Pancreas (tissue), 10 donors: ENCODE measurements at places on chromosomes 12 and 14. TPM values are rescaled to one million over a fixed set of nuclear protein-coding genes. Genes with fewer than 3 reads are reported as not detected.
A peak's percentile ranks its signal among the peaks of the same experiment; 100 is the strongest.

DNA sequence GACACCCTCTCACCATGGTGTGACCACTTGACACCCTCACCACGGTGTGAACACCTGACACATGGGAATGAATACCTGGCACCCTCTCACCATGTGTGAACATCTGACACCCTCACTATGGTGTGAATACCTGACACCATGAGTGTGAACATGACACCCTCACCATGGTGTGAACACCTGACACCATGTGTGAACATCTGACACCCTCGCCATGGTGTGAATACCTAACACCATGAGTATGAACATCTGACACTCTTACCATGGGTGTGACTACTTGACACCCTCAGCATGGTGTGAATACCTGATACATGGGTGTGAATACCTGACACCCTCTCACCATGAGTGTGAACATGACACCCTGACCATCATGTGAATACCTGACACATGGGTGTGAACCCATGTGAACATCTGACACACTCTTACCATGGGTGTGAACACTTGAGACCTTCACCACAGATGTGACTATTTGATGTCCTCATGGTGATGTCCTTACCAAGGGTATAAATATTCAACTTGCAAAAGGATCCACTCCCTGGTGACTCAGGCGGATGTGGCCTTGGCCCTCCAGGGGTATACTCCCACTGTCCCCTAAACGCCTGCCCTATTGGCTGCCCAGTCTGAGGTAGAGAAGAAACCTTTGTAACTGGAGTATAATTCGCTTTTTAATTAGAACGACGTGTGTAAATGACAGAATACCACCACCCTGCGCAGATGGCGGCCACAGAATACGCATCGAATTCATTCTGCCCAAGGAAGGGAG lies 29.1 kb downstream of the RFLNA start:
- DNase-seq, result peak; percentile 7

The GDF3 gene
- not detected for total RNA-seq

GRCh38 chr14:69980457-69981425 lies 101.5 kb downstream of the SMOC1 start:
- DNase-seq, result no peak

The LMO3 gene
- total RNA-seq, result 15.3 TPM

The RASAL1 gene
- total RNA-seq, result 0.79 TPM

GRCh38 chr12:40223646-40224045 lies 1.2 kb upstream of the LRRK2 start:
- DNase-seq, result no peak

The PDE3A gene
- 10.8 TPM for total RNA-seq

The CCDC92 gene
- total RNA-seq, result 12.3 TPM

- no peak for DNase-seq
Measured at GRCh38 chr14:89533766-89534165, 116.7 kb upstream of the FOXN3 start.

DNA sequence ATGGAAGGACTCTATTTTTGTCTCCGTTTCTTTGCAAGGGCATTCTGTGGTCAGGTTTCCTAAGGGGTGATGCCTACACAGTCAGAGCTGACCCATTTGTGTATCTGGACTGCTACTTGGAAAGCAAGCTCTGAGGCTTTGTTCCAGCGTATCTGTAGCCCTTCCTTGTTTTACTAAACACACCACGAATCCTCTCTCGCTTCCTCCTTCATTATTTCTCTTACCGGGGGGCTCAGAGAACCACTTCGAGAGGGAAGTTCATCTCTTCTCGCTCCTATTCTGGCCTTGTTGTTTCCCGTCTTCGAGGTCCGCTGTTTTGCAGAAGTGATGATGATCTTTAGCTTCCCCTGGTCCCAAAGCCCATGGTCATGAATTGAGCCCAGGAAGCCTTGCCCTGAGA lies 164.7 kb downstream of the SSPN start:
- DNase-seq, result no peak

The BCAT1 gene
- total RNA-seq, result 54.4 TPM

DNA sequence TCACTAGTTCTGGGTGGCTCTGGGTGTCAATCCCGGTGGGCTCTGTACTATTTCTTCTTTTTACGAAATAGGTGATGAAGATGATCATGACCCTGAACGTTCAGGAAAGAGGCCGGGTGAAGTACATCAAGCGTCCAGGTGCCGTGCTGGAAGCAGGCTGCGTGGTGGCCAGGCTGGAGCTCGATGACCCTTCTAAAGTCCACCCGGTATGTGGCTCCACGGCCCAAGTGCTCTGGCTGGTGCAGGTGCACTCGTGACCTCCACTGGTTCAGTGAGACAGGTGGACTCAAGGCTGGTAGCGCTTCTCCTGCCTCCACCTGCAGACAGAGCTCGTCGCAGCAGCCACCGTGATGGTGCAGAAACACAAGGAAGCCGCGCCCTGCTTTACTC lies 85.1 kb downstream of the ACACB start:
- DNase-seq, result no peak

GRCh38 chr12:65662590-65662989 lies 161.7 kb upstream of the HMGA2 start:
- DNase-seq, result no peak

- no peak for DNase-seq
Measured at GRCh38 chr12:77343291-77343690, 277.9 kb upstream of the E2F7 start.

The C12orf42 gene
- not detected for total RNA-seq

DNA sequence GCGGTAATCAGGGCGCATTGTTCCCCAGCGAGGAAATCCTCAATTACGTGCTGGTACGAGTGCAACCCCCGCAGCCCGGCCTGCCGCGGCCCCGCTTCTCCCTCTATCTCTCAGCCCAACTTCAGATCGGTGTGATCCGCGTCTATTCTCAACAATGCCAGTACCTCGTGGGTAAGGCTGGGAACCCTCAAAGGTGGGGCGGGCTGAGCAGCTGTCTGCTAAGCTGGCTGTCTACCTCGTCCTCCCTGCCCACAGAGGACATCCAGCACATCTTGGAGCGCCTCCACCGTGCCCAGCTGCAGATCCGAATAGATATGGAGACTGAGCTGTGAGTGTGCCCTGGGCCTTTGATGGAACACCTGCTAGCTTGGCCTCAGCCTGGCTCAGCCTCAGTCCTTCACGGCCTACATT lies 996 bp downstream of the REC8 start:
- DNase-seq, result no peak

DNA sequence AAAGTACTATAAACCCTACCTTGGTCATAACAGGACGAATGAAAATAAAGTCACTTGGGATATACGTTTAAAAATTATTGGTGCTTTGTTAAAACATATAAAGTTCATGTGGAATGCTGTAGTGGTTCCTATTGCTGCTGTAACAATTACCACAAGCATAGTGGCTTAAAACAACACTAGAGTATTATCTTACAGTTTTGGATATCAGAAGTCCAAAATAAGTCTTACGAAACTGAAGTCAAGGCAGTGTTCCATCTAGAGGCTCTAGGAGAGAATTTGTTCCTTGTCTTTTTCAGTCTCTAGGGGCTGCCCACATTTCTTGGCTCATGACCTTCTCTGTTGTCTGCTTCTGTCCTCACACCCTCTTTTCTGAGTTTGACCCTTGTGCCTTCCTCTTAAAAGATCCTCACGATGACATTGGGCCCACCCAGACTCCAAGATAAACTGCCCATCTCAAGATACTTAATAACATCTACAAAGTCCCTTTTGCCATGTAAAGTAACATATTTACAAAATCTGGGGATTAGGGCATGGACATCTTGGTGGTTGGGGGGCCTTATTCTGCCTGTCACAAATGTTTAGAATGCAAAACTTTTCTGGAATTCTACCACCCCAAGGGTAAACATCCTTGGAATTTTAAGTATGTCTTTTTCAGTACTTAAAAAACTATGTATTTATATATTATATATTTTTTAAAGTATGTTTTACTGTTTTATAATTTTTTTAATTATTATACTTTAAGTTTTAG lies 178.1 kb downstream of the ETNK1 start:
- no peak for DNase-seq

- no peak for DNase-seq
Measured at GRCh38 chr14:96202441-96203094, 2.1 kb upstream of the BDKRB2 start.

DNA sequence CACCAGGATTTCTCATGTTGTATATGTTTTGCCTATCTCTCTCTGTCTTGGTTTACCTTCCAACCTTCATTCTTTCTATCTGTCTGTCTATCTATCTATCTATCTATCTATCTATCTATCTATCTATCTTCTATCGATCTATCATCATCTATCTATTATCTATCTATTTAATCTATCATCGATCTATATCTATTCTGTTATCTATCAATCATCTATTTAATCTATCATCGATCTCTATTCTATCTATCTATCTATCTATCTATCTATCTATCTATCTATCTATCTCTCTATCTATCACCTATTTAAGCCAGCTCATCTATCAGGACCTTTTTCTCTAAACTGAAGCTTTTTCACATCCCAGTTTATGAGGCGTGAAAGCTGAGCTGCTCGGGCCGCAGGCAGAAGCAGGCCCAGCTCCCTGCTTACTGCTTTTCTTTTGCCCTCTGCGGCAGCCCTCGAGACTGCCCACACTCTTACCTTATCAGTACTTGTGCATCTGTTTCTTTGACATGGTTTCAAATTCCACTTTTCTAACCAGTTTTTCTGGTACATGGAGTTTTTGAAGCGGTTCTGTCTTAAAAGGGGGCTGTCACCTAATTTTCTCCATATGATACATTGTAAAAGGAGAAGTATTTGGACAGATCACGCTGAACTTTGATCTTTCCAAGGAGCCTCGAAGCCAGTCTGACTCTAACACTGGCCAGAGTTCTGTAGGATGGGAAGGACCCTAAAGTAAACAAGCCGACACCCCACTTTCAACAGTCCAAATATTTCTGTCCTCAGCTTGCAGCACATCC lies 44.4 kb upstream of the GSG1 start:
- no peak for DNase-seq

The TCTN2 gene
- total RNA-seq, result 6.1 TPM

The MYF6 gene
- not detected for total RNA-seq

The ZBTB42 gene
- total RNA-seq, result 7.8 TPM

The PZP gene
- not detected for total RNA-seq

- no peak for DNase-seq
Measured at GRCh38 chr12:22982635-22983034, 357.7 kb downstream of the ETNK1 start.

- no peak for DNase-seq
Measured at GRCh38 chr14:54572316-54572715, 5.4 kb downstream of the SAMD4A start.

The PLD4 gene
- 12.5 TPM for total RNA-seq

The RPGRIP1 gene
- total RNA-seq, result not detected

The CCDC175 gene
- total RNA-seq, result not detected

DNA sequence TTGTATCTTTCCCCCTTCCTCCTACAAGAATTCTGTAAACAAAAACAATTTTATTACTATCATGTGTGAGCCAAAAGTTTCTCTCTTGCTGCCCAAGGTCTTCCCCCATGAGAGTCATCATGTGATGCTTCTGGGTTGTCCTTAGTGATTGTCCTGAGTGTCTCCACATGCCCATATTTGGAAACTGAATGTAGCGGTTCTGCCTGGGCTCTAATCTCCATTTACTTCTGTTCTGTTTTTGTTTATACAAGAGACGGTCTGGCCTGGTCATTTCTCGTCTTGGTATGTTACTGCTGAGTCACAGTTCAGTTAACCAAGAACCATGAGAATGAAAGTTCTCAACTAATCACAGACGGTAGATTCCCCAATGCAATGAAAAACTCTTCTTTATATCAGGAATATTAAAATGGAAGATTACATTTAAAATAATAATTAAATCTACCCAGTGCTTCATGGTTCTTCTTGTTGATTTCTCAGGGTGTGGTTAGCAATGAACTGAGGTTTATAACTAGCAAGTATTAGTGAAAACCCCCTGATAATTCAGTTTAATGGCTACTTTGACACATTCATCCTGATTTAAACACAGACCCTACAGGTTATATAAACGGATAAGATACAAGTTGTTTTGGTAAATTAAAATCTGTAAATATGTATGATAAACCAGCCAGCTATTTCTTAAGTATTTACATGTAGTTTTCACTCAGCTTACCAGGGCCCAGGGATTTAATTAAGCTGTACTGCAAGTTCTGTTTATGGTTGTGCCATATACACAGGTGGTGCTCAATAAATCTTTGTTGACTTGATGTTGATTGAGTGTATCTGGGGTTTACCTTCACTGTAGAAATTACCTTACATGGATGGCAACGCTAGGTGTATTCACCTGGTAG lies 81.1 kb downstream of the PELI2 start:
- DNase-seq, result no peak

DNA sequence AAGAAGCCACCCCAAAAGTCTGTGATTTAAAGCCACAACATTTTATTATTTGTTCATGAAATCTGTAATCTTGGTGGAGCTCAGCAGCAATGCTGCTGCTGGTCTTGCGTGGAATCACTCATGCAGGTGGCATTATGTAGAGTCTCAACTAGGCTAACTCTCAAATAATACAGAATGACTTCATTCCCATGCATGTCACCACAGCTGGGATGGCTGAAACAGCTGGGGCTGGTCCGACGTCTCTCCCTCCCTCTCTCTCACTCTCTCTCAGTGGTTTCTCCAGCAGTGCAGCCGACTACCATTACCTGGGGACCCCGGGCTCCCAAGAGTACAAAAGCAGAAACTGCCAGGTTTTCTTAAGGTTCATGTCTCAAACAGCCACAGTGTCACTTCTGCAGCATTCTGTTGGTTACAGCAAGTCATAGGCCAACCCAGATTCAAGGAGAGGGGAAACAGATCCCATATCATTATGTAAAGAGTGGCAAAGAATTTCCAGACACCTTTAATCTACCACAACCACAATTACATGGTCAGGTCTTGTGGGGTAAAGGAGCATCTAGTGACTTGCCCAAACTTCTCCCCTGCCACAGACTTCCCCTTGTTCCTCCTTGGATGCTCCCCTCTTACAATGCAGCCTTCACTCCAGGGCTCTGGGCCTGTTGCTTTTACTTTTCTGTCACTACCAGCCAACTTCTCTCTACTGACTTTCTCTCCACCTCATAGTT lies 192.0 kb upstream of the HMGA2 start:
- no peak for DNase-seq

DNA sequence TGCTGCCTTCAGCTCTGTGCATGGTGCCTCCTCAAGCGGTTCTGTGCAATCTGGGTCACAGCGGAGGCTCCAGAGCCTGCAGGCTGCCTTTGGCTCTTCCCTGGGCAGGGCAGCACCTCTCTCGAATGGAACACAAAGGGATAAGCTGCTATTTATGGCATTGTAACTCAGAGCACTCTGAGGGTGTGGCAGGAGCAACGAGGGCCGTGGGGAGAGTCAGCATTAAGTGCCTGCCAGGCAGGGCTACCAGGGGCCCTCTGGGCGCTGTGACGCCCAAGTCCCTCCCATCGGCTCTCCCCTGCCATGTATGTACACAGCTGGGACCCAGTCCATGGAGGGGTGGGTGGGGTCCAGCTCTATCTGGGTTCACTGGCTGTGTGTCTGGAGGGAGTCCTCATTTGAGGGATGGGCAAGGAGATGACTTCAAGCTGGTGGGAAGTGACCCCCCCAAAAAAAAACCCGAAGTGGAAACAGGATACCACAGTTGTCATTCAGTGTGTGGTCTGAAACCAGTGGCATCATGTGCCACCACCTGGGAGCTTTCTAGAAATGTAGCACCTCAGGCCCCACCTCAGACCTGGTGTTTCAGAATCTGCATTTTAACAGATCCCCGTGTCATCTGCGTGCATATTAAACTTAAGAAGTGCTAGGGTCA lies 44.0 kb upstream of the OAS1 start:
- DNase-seq, result no peak

The PHC1 gene
- total RNA-seq, result 15.8 TPM

GRCh38 chr12:19316425-19316824 lies 122.9 kb upstream of the AEBP2 start:
- no peak for DNase-seq
